ENCODE measurements at places on chromosomes 6 and 20.

GRCh38 chr20:52090035-52090434 is 101.5 kb downstream of the ZFP64 start:
- DNase-seq, result no peak

GRCh38 chr6:157813750-157814455 is 9.1 kb upstream of the SNX9 start:
- DNase-seq, result no peak

DNA sequence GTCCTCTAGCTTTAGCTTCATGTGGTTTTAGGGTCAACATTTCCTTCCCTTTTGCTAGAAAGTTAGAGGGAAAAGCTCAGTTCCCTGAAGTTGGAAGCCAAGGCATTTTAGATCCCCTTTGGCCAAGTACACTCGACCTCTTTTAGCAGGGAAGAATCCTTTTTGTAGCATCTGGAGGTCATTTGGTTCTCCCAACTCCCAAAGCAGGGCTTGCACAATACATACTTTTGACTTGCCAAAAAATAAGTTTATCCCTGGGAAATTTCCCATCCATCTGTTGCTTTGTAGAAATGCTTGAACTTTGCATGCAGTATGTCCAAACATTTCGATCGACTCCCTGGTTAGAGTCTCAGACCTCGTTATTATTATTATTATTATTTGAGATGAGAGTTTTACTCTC is 4.6 kb upstream of the EDEM2 start:
- no peak for DNase-seq

- DNase-seq, result no peak
These were observed 98.4 kb upstream of the PREP start for GRCh38 chr6:105501246-105501645.

GRCh38 chr6:4802312-4802935 is 26.2 kb downstream of the CDYL start:
- no peak for DNase-seq

DNA sequence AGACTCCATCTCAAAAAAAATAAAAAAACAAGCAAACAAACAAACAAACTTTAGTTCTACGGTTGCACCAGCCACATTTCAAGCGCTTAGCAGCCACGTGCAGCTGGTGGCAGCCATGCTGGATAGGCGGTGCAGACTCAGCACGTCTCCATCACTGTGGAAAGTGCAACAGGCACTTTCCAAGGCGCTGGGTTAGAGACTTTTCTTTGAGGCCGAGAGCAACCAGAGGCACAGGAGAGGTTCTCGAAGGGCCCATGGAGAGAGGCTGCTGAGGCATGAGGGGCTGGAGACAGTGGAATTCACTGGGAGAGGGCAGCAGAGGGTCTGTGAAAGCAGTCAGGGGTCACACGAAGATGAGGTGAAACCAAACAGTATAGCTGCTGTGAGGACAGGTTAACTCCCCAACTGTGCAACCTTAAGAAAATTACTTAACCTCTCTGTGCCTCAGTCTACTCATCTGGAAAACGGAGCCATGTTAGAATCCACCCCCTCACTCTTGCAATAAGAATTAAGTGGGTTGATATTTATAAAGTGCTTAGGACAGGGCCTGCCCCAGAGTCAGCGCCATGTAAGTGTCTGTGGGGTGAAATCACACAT is 27.5 kb downstream of the TGM2 start:
- DNase-seq, result no peak

DNA sequence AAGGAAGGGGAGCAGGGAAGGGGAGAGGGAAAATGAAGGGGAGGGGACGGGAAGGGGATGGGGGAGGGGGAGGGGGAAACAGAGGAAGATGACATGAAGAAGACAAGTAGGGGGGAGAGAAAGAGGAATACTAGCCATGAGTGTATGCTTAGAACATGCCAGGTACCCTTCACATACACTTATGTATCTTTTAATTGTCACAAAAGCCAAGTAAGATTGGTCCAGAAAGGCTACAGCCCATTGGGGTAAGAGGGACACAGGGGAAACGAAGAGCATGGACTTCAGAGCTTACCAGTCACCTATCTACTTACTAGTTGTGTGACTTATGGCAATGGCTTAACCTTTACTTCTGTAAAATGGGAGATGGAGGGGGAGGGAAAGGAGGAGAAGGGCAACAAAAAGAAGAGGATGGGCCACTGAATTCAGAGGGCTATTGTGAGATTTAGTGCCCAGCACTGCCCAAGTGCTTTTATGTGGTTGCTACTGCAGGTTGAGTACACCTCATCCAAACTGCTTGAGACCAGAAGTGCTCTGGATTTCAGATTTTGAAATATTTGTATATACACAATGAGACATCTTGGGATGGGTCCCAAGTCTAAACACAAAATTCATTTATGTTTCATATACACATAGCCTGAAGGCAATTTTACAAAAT is 90.3 kb downstream of the ARHGAP18 start:
- no peak for DNase-seq

DNA sequence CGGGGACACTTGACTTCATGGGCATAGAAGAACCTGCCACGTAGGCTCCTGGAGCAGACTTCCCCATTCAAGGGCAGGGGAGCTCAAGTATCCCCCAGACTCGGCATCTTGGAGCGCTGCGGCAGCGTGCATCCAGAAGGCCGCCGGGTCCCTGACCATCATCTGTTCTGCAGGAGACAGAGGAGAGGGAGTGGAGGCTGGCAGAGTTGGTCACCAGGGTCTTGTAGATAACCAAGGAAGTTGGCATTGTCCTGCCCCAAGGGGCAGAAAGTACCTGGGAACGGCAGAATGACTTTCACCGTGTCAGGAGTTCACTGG is 82.8 kb downstream of the TCP11 start:
- DNase-seq, result no peak

DNA sequence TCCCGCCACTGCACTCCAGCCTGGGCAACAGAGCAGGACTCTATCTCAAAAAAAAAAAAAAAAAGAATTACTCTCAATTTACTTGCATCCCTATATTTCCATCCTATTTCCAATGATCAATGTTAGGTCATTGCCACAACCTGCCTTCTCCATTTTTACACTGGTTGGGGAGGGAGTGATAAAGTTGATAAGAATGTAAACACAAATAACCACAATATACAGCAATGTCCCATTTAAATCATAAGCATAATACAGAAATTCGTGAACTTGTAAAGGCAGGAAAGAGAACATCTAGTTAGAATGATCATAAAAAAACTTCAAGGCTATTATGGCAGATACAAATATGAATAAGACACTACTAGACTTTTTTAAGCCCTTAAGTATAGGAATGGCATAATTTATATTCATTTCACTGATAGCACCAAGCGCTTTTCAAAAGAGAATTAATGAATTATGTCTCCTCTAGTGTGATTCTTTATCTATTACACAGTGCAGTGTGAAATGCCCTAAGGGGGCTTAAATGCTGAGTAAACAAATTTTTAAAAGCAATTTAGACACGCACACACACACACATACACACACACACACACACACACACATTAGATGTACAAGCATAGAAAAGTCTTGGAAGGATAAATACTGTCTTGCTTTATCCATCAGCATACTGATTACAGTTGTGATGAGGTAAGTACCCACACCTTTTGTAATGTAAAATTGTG is 33.5 kb upstream of the RAB23 start:
- no peak for DNase-seq

DNA sequence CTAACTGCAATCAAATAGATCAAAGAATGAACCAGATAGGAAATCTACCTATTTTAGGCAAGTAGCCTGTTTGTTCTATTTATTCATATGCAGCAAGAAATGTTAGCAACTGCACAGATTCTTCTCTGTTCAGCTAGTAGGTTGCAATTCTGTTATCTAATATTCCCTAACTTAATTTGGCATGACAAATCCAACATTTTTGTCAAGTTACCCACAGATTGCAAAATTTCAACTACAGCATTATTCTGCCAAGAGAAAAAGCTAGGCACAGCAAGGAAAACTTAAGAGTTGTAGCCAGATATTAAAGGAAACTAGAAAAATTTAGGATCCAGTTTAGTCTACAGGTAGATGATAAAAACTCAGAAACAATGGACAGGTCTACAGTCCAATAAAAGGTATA is 104.4 kb upstream of the SYNCRIP start:
- DNase-seq, result no peak
